Renal pelvis (tissue), 12 donors: ENCODE measurements at places on chromosomes 6 and 20. TPM values are rescaled to one million over a fixed set of nuclear protein-coding genes. Genes with fewer than 3 reads are reported as not detected.

DNA sequence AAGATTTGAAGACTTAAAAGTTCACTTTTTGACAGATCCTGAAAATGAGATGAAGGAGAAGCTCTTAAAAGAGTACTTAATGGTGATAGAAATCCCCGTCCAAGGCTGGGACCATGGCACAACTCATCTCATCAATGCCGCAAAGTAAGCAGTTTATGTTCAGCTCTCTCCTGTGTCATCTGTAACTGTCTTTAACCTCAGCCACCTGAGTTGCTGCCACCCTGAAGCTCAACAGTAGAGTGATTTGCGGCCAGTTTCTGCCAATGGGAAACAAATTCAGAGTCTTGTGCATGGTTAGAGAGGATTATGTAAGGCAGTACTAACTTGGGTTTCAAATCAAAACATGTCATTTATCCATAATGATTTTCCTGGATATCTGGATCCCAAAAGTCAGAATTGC is 10.1 kb downstream of the TNFAIP3 start:
- DNase-seq = no peak

- no peak for DNase-seq
These were observed 86.2 kb downstream of the CDS2 start for GRCh38 chr20:5212907-5213487.

DNA sequence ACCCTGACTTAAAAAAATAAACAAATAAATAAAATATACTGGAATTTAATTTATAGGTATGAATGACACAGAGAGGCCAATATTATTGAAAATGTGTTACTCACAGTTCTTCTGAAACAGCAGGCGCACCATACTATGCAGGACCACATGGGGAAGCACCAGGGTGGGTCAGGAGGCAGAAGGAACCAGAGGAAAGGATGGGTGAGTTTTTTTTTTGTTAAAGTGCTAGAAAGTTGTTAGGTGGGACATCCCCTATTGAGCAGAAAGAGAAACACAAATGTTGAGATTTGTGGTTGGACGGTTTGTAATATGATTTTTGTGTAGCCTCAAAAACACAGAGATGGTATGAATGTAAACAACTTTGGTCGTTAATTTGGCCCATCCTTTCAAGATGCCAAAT is 26.0 kb downstream of the PTPRA start:
- DNase-seq = no peak

- no peak for DNase-seq
These were observed 880.4 kb downstream of the EPHA7 start for GRCh38 chr6:92538926-92539325.

- no peak for DNase-seq
These were observed 588.8 kb upstream of the ADGRB3 start for GRCh38 chr6:68046302-68046701.

DNA sequence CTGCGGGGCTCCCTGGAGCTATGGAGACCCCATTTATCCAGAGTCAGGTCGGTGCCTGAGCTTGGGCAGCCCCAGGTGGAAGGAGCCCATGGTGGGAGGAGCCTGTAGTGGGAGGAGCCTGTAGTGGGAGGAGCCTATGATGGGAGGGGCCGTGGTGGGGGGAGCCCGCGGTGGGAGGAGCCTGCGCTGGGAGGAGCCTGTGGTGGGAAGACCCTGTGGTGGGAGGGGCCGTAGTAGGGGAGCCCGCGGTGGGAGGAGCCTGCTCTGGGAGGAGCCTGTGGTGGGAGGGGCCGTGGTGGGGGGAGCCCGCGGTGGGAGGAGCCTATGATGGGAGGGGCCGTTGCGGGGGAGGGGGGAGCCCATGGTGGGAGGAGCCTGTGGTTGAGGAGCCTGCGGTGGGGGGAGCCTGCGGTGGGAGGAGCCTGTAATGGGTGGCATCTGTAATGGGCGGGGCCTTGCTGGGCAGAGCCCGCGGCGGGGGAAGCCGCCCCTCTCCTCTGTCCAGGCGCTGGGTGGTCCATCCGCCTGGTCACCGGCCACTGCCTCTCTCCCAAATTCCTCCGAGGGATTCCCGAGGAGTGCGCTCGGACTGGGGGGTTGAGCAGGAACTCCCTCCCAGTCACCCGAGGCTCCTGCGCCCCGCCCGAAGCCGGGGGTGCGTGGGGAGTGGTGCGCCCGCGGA is 567 bp upstream of the FNDC11 start:
- DNase-seq = peak; percentile 62

DNA sequence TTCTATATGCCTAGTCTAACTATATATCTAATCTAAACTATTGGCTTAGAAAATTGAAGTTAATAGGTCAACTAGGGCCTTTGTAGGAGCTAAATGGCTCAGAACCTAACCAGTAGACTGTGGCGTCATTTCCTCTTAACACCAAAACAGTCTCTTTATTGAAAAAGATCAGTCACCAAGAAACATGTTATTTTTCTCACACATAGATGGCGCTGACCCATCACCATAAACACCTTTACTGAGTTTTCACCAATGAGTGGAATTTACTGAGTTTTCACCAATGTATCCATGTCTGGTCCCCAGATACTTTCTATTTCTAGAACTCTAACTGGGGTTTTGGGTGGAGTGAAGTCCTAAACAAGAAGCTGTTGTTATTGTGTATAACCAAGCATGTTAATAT is 636.0 kb downstream of the BCKDHB start:
- DNase-seq = peak; percentile 0

- no peak for DNase-seq
These were observed 12.0 kb downstream of the XRN2 start for GRCh38 chr20:21315138-21315537.

GRCh38 chr20:10213526-10213925 is 5.1 kb upstream of the SNAP25 start:
- DNase-seq = no peak

DNA sequence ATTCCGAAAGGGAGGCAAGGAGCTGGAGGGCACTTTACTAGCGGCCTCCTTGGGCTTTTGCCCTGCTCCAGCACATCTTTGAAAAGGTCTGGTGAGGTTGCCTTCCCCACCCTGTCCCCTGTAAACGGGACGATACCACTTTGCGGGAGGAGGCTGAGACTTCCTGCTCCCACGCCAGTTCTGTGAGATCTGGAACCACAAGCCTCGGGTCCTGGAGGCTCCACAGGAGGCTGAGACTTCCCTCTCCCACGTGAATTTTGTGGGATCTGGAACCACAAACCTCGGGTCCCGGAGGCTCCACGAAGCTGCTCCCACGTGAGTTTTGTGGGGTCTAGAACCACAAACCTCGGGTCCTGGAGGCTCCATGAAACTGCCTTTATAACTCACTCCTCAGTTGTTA is 209.3 kb downstream of the DLL1 start:
- no peak for DNase-seq

GRCh38 chr20:41118632-41119031 is 18.7 kb upstream of the PLCG1 start:
- DNase-seq = no peak

GRCh38 chr6:45464685-45465084 is 87.0 kb upstream of the SUPT3H start:
- DNase-seq = no peak

- peak; percentile 80 for DNase-seq
These were observed 7.1 kb upstream of the PSMG4 start for GRCh38 chr6:3251462-3252314.

DNA sequence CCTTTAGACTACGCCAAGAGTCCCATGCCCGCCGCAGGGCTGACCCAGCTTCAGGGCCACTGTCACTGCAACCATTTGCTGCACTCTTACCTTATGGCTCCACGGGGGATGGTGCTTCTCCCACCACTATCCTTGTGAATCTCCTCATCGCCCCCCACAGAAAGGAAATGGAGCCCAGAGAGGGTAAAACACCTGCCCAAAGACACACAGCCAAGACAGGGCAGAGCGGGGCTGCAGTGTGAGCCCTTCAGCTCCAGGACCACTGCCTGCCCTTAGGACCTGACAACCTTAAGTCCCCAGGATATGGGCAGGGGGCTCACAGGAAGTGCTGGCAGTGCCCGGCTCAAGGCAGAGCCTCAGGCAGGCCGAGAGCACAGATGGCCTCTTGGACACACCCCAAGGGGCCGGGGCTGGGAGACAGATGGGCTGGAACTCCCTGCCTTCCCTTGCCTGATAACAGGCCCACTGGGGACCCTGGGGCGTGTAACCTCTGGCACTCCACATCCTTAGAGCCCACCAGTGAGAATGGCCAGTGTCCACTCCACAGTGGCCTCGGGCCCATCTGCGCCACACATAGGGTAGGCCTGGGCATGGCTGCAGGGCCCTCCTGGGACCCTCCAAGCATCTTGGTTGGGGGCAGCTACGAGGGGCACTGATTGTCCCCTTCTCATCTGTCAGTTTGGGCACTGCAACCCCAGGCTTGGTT is 265.2 kb downstream of the TAF4 start:
- DNase-seq = no peak

Gene RALY
- 183 TPM for polyA plus RNA-seq

Gene TPD52L2
- polyA plus RNA-seq = 85.7 TPM

Gene FILIP1
- 2.9 TPM for polyA plus RNA-seq

Gene CSNK2A1
- 150 TPM for polyA plus RNA-seq

Gene GPR63
- 2.7 TPM for polyA plus RNA-seq
